ENCODE measurements at places on chromosomes 13 and 19. TPM values are rescaled to one million over a fixed set of nuclear protein-coding genes. Genes with fewer than 3 reads are reported as not detected.
A peak's percentile ranks its signal among the peaks of the same experiment; 100 is the strongest.

Gene GRIK5
- 43.8 TPM for total RNA-seq

DNA sequence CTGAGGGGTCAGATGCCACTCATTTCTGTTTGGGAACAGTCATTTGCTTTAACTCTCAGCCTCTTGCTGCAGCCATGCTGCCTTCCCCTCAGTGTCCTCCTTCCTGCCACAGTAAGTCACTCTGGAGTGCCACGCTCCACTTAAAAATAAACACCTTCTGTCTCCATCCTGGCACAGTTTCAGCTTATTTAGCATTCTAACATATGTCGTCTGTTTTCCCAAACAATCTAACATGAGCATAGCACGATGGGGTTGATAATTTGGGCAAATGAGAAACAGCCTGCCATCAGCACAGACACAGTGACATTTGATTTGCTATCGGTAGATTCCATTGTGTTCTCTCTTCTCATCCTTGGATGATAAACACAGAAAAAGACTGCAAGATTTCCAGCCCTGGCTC lies 768.6 kb downstream of the UQCRFS1 start:
- no peak for DNase-seq

DNA sequence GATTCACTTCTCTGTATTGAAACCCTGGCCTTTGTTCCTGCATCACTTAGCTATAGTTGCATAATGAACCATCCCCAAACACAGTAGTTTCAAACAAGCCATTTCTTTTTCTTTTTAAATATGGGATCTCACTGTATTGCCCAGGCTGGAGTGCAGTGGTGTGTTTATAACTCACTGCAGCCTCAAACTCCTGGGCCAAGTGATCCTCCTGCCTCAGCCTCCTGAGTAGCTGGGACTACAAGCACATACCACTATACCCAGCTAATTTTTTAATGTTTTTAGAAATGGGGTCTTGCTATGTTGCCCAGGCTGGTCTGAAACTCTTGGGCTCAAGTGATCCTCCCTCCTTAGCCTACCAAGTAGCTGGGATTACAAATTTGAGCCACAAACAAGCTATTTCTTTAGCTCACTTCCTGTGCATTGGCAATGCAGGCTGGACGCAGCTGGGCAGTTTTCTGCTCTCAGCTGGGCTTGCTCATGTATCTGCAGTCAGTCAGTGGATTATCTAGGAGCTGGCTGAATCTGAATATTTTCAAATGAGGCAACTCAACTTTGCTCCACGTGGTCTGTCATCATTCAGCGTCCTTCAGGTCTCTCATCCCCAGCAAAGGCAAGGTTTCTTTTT lies 49.5 kb upstream of the SIN3B start:
- no peak for DNase-seq

GRCh38 chr19:32537580-32537979 lies 43.4 kb upstream of the PDCD5 start:
- no peak for DNase-seq

Gene CLEC11A
- total RNA-seq = 14.3 TPM

DNA sequence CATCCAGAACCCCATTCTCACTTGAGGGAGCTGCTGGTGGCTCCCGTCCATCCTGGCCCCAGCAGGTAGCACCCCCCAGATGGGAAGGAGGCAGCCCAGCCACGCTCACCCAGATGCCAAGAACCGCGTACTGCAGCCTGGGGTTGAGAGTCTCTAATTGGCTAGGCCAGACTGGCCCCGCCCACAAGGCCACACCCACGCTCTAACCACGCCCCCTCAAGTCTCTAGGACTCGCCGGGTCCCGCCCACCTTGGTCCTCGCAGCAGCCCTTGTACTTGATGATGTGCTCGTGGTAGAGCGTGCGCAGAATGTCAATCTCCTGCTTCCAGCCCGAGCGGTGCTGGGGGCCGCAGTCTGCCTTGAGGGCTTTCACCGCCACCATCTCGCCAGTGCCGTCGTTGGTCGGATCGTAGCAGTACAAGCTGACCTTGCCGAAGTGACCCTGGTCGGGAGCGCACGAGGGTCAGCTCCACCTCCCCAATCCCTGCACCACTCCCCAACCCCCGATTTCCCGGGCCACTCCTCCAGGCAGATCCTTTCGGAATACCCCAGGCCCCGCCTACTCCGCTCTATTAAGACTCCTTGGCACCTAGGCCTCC lies 14.5 kb upstream of the ICAM3 start:
- DNase-seq = peak; percentile 86

Gene ACP5
- 6.8 TPM for total RNA-seq

Gene C19orf38
- total RNA-seq = 21.0 TPM

DNA sequence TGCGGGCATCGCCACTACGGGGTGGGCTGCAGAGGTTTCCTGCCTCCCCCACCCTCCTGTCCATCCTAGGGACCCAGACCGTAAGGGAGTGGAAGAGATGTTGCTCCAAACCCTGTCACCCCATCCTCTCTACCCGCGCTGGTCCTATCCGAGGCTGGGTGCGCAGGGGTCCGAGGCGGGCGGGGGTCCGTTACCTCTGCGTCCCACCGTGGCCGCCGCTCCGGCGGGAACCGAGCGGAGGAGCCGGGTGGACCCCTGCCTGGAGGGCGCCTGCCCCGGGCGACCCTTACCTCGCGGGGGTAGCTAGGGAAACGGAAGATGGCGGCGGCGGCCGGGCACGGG lies at the start of gene DGKH:
TSS of gene DGKH (plus strand) at position 307 of the 342 bp plus-strand sequence. CDS start 126 bp downstream, outside the sequence.
- DNase-seq = no peak

DNA sequence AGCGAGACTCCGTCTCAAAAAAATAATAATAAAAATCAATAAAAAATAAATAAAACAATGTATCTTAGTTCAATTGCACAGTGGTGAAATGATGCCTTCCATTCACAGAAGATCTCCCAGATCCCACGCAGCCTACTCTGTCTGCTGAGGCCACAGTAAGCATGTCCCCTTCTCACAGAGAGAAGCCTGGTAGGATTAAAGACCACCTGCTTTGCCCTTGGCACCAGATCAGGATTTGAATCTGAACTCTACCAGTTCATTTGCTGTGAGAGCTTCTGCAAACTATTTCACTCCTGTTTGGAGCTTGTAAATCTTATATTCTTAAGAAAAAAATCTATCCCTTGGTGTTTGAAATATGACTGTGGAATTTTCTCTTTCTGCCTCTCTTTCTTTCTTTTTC lies 2.2 kb upstream of the SLC7A1 start:
- no peak for DNase-seq

Gene SIRT6
- total RNA-seq = 22.0 TPM

Gene PCP2
- 130 TPM for total RNA-seq

GRCh38 chr19:33621065-33621785 lies 528 bp upstream of the CHST8 start:
- DNase-seq = no peak

Gene PALM3
- total RNA-seq = 21.3 TPM

DNA sequence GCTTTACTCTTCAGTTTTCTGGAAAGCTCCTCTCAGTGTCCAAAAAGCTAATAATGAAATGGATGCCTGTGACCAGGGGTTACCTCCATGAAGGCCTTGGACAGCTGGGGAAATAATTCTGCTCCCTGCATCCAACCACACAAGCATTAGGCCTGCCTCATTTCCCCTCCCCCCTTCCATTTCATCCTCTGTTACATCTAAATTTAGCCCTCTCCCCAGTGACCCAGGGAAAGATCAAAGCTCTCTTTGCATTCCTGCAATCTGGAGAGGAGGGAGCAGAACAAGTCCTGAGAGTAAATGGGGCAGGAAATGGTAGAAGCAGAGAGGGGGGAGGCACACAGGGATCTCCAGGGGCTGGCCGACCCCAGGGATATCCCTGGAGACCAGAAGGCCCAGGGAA lies 452.7 kb downstream of the TSHZ3 start:
- peak; percentile 33 for DNase-seq

- DNase-seq = no peak
Observed at GRCh38 chr19:11323601-11324078, 15.8 kb downstream of the RAB3D start.

DNA sequence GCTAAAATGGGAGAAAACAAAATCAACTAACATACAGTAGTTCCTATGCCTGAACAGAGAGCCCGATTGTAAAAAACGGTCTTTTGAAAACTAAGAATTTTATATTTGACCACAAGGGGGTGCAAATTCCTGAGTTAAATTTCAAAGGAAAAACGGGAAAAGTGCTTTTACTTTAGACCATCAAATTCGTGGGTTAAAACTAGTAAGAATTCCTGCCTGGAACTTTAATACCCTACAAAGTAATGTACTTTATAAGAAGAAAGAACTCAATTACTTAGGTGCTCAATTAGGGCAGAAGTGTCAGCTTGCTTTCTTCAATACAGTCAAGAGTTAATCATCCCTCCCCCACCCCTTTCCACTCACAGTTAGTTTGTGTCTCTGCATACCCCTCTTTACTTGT lies 69.8 kb downstream of the KCNRG start:
- DNase-seq = no peak

Gene KISS1R
- not detected for total RNA-seq

Gene CFAP97D2
- total RNA-seq = 1.5 TPM

GRCh38 chr19:17968362-17968761 lies 1.5 kb downstream of the KCNN1 start:
- DNase-seq = no peak

DNA sequence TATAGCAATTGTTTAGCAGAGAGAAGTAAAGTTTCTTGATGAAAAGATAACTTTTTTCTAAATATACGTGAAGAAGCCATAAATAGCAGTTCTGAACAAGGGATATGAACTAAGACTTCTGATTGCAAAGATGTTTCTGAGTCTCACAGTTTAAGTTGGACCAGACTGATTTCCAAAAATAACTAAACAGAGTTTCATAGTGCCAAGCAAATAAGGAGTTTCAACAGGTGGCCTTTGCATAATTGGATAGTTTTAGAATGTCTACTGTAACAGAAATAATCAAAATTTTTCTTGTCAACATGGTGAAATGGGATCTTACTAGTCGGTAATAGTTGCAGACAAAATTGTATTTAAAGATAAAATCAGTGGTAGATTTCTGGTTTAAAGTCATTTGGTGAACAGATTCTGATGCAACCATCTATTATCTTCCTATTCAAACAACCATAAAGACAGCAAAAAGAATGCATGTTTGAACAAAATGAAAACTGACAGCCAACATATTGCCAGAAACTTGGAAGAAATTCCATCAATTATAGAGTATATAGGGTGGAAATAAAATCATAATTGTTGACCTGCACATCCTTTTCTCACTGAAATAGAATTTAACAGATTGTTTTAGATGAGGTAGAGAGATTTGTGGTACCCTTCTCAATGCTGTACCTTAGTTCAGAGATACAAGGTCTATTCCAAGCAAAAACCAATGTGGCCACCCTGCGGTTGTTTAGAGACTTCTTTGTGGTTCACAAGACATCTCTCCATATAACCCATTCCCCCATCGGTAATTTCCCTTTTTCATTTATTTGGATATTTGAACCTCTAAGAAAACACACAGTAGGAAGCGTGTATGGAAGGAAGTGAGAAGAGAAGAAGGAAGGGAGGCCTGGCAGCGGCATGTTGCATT lies 275.3 kb downstream of the COG6 start:
- DNase-seq = no peak

GRCh38 chr13:41710771-41711170 lies 250.1 kb downstream of the VWA8 start:
- no peak for DNase-seq

DNA sequence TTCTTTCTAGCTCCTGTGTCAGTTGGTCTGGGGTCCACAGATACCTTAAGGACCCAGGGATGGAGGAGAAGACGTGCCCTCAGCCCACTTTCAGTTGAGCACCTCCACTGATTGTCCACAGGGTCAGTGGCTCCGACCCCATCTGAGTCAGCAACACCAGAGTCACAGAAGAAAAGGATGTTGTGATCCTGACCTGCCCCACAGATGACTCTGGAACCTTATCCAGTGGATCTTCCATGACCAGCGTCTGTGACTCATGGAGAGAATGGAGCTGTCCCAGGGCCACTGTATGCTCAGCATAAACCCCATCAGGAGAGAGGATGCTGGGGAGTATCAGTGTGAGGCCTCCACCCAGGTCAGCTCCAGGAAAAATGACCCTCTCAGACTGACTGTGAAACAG lies 22.0 kb downstream of the CEACAM4 start:
- no peak for DNase-seq

Gene CD79A
- total RNA-seq = not detected

DNA sequence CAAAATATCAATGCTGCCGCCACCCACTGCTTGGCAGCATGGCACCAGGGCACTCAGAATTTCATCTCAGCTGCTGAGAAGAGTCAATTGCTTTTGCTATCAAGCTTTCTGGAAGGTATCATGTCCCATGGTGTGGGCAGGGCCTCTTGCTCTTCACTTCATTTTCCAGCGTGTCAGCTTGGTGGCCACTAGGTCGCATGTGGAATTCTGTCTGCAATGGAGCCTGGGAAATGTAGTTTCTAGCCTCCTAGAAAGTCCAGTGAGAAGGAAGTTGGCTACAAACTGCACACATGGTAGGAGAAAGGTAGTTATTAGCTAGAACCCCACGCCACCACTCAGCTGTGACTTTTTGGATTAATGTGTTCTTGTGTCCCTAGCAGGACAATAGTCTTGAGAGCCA lies 105.3 kb downstream of the MYO16 start:
- DNase-seq = peak; percentile 18

GRCh38 chr19:50564229-50565105 lies 3.8 kb downstream of the LRRC4B start:
- DNase-seq = no peak

Gene FAM124A
- total RNA-seq = 3.0 TPM

Gene CLC
- total RNA-seq = not detected

GRCh38 chr13:64438084-64438483 lies 2792.1 kb downstream of the PCDH9 start:
- DNase-seq = no peak

Gene VMAC
- total RNA-seq = 7.4 TPM

GRCh38 chr19:54142166-54142780 lies 4.7 kb downstream of the CNOT3 start:
- no peak for DNase-seq

DNA sequence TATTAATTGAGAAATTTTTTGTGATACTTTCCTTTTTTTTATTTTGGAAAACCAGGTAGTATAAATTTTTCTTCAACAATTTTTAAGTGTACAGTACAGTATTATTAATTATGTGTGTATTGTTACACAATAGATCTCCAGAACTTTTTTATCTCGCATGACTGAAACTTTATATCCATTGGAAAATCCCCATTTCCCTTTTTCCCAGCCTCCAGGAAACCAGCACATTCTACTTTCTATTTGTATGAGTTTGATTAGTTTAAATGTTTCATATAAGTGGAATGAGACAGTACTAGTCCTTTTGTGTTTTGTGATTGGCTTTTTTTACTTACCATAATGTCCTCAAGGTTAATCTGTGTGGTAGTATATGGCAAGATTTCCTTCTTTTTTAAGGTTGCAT lies 399.5 kb upstream of the ARGLU1 start:
- no peak for DNase-seq

Data from testis (tissue), 5 donors.